ENCODE measurements at places on chromosomes 2 and 18.

GRCh38 chr2:76256458-76257088, 545.9 kb upstream of the GCFC2 start:
- DNase-seq: no peak

DNA sequence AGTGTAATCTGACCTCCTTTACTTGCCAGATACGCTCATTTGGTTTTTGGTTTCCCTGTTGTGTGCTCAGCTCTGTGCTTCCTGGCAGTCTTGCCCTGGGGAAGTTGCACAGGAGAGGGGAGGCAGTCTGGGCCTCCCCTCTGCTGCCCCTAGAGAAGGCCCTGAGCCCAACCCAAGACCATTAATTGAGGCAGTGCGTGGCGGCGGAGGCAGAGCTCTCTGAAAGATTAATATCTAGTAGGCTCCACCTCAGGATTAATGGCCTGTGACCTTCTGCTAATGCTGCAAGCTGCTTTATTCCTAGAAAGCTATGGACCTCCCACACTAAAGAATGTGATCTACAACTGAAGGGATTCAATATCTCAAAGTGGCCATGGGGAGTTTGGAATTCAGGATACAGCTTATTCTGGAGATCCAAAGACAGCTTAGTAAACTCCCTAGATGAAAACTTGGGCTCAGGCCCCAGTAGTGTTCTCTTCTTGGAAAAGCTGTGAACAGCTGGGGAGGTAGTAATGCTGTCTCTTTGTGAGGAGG, 41.4 kb upstream of the MAPRE2 start:
- DNase-seq: peak; percentile 10

DNA sequence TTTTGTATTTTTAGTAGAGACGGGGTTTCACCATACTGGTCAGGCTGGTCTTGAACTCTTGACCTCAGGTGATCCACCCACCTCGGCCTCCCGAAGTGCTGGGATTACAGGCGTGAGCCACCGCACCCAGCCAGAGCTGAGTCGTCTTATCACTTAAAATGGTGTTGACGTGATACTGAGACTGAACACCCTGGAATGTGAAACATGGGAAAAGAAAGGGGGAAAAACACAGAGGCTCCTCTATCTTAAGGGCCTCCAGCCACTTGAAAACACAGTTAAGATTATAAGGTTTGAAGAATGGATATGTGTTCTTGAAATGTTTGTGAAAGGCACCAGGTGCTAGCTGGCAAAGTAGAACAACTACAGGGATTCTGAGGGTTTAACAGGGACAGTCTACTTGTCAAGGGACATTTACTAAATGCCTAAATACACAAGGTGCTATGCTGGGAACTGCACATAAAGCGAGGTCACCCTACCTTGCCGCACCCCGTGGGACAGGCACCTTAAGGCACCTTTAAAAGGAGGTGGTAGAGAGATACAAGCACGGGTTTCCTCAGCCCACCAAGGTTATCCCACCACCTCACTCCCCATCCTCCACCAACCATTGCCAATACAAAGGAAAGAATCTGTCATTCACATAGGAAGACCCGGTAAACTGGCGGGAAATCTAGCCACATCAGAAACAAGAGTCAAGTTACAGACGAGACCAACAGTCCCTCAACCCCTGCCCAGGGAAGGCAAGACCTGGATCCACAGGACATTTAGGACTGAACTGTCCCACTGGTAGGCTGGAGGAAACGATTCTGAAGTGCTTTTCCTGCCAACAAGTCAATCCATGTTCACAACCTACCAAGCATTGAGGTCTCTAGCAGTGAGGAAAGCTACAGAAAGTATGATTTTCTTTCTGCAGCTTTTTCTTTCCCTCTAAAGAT, 43.4 kb downstream of the STK39 start:
- no peak for DNase-seq

DNA sequence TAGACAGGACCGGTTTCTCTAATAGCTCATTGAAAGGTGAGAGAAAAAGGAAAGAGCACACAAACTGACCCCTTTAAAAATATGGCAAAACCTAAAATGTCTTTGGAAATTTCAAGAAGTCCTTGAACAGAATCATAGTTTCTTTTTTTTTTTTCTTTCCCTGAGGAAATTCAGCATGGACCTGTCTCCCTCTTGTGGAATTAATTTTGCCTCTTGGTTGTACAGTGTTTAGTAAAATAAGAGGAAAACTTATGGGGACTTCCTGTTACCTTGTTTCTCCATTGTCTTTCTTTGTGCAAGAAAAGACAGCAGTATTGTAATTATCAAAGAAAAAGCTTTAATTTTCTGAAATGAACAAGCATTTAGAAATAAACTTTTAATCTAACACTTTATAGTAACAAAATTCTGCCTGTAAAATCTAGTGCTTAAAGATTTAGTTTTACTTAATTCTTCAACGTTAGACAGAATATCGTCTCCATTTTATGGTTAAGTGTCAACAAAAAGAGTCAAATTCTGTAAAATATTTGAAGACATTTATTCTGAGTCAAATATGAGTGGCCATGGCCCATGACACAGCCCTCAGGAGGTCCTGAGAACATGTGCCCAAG, 176.3 kb upstream of the NABP1 start:
- peak; percentile 69 for DNase-seq

DNA sequence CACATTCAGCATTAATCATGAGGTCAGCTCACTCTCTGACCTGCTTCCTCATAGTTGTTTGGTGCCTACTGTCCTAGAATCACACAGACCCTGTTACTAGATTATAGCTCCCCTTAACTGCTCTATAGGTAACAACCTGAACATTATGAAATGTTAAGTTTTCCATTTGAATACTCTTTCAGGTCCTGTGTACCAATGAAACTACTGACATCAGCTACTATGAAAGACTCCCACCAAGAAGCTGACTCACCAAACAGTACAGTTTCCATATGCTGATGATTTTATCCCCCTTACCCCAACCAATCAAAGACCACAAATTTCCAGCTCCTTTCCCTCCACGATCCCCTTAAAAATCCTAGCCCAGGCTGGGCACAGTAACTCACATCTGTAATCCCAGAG, 56.3 kb downstream of the SRBD1 start:
- no peak for DNase-seq

GRCh38 chr2:191593622-191594385, 84.1 kb upstream of the NABP1 start:
- no peak for DNase-seq

DNA sequence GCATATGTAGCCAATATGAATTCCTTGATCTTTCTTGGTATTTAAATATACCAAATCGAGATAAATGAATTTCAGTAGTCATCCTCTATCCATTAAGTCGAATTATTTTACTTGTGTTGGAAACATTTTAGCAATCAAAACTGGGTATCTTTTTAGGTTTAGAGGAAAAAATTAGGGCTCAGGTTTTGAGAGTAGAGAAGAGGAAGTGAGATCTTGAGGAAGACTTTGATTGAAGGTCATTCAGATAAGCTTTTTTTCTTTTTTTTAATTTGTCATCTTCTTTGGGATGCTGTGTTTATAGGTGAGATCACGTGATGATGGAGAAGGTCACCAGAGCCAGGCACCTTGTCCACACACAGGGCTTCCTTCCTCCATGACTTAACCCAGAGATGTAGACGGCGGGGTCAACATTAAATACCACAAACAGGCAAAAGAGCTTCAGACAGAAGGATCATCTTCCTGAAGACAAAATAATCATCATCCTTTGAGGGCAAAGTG, 750.1 kb downstream of the RNF144A start:
- DNase-seq: no peak

GRCh38 chr2:216082117-216082711, 495 bp downstream of the TMEM169 start:
- DNase-seq: peak; percentile 18

GRCh38 chr2:140650825-140651224, 1480.0 kb downstream of the LRP1B start:
- DNase-seq: no peak

DNA sequence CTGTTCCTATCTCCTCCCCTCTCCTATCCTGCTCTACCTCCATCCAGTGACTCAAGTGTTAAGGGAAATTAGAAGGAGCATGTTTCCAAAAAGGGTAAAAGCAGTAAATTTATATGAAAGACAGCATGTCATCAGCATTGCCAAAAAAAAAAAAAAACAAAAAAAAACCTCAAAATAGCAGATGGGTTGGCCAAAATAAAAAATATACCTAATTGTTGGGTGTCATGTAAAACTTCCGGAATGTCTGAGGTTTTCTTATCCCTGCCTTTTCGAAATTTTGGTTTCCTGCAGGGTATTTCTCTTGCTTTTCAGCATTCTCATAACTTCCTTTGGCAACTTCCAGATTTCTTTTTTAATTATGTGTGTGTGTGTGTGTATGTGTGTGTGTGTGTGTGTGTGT, 241.6 kb upstream of the FN1 start:
- no peak for DNase-seq

DNA sequence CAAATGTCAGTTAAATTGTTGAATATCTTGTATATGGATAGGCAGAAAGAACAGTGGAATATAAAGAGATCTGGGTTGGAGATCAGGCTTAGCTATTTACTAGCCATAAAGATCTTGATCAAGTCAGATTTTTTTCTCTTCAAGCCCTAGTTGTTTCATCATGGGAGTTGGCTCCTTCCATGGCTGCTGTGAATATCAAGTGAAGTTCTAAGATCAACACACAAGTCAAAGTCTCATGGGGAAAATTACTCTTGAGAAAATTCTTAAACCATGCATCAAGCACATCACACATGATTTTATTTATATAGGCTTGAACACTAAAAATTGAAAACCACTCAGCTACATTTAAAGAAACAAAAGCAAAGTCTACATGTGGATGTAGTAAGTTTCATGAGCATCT, 79.8 kb downstream of the C1D start:
- DNase-seq: no peak

- no peak for DNase-seq
These were observed 479.4 kb upstream of the ZEB2 start for GRCh38 chr2:144999071-144999875.

Data from myocyte (in vitro differentiated cells).